CD4-positive, alpha-beta T cell treated with Interleukin-10 for 1 hour (primary cell): ENCODE measurements at places on chromosomes 2 and 18.

DNA sequence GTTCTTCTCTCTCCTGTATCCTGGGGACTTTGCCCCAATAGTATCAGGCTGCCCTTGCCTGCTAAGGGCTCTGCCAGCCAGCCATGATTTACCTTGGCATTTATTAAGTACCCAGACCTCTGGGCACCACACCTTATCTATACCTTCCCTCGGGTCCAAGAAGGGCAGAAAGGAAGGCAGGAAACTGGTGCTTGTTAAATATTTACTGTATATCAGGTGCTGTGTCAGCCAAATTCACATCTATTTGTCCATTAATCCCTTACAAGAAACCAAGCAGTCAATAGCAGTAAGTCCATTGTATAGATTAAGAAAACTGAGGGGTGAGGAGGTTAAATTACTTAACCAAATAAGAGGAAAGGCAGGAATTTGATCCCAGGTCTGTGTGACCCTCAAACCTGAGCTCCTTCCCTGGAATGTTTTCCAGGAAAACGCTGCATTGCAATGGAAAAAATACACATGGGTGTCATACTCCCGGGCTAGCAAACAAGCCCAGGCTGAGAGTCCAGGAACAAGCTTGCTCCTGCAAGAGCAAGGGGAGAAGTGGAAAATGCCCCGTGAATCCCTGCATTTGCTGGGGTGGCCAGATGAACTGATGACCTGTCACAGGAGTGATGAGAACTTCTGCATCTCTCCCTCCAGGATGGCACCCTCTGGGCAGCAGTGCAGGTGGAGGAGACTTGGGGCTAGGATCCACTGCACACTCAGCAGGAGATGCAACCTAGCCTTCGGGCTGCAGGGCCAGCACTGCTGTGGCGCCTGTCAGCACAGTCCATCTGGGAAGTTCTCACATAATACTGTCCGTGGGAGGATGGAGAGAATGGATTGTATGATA, 30.4 kb downstream of the CIB4 start:
- no peak for DNase-seq

DNA sequence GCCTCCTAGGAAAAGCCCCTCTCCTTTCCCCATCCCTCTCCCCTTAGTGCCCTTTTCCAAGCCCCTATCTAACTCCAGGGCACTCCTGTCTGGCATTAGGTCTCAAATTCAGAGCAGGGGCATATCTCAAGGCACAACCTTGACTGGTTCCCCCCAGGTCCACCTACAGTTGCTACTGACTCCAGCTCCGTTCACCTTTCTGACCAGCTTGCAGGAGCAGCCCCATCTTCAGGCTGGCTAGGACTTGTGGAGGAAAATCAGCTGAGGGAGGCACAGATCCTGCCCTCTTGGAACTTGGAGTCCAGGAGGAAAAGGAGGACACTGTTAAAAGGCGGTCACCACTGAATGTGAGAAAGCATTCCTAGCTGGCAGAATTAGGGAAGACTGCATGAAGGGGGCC, 152.4 kb downstream of the ZFP36L2 start:
- DNase-seq: no peak

DNA sequence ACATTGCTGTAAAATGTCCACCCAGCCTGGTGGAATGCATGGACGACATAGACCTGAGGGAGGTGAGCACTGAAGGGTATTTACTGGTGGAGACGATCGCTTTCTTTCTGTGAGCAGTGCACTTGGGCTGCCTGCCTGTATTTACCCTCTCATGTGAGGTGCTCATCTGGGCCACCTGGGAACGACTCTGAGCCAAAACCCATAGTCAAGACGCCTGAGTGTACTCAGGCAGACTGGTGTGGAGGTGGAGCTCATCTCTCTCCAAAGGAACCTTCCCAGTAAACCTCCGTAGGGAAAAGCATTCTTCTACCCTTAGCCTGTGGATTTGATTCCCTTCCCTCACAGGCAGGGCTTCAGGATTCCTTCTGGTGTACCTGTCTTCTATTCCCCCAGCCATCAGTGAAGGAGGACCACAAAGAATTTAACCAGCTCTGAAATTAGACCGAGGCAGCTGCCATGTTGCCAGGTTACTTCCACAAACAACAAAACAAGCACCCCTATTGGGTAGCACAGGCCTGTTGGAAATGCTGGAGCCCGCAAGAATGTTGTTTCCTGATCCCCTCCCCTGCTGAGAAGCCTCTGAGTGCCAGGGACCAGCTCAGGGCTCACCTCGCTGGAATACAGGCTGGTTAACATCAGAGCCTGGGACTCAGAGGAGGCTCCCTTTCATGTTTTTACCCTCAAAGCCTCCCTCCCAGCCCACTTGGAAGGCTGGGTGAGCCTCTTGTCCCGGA, 47.5 kb upstream of the TXNDC2 start:
- no peak for DNase-seq

- no peak for DNase-seq
These were observed 54.8 kb downstream of the ADI1 start for GRCh38 chr2:3464401-3465005.

- no peak for DNase-seq
These were observed 492.1 kb upstream of the MYT1L start for GRCh38 chr2:2823061-2823753.

- DNase-seq: no peak
These were observed 94.4 kb downstream of the MEP1B start for GRCh38 chr18:32284284-32284683.

GRCh38 chr2:30038419-30038818, 108.4 kb upstream of the YPEL5 start:
- DNase-seq: no peak
